Hepatocyte (in vitro differentiated cells): ENCODE measurements at places on chromosomes 5 and 9.

DNA sequence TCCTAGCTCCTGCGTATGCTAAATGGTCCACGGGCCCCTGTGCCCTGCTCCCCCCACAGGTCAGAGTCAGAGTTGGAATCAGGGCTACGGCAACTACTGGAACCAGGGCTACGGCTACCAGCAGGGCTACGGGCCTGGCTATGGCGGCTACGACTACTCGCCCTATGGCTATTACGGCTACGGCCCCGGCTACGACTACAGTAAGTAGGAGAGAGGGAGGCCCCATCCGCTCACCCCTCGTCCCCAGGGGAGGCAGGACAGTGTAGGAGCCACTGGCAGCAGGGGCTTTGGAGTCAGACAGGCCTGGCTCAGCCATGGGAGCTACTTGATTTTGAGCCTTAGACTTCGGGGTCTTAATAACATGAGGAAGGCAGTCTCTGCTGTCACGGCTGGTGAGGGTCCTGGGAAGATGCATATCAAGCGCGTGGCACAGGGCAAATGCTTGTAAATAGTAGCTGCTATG is 5.8 kb downstream of the HNRNPAB start:
- no peak for DNase-seq

- peak; percentile 38 for DNase-seq
Observed at GRCh38 chr9:82604947-82605656, 457.8 kb downstream of the RASEF start.

GRCh38 chr9:5631026-5631425 is 2.1 kb downstream of the RIC1 start:
- DNase-seq, result no peak

- no peak for DNase-seq
Observed at GRCh38 chr9:118578467-118578866, 790.8 kb downstream of the BRINP1 start.

DNA sequence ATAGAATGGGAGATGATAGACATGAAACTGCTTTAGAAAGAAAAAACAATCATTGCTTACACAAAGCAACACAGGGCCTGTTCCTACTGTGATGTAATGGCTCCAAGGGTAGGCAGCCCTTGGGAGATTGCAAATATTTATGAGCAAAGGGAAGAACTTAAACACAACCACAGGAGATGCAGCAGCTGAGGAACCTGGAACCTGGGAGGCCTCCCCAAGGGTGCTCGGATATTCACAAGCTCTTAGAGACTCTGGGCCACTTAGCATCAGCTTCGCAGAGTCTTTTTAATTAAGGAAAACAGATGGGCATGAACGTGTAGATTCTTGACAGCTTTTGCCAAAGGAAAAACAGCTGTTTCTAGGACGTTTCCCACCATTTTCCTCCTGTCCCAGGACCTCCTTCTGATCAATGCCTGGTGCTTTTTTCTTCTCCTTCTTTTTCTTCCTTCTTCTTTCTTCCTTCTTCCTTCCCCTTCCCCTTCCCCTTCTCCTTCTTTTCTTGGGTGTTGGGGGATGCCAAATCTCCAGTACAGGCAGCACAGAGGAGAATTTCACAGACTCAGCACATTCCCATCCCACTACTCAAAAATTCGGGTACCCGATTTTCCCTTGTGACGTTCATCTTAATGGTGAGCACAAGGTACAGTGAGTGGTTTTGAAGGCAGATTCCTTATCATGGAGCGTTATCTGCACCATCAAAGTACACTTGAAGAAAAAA is 28.1 kb upstream of the TCF7 start:
- DNase-seq, result no peak

GRCh38 chr9:38016375-38017135 is 52.5 kb downstream of the SHB start:
- no peak for DNase-seq

- DNase-seq, result no peak
Observed at GRCh38 chr5:96294884-96295202, 138.2 kb downstream of the PCSK1 start.

GRCh38 chr9:73753171-73753570 is 601.5 kb downstream of the ANXA1 start:
- DNase-seq, result no peak

DNA sequence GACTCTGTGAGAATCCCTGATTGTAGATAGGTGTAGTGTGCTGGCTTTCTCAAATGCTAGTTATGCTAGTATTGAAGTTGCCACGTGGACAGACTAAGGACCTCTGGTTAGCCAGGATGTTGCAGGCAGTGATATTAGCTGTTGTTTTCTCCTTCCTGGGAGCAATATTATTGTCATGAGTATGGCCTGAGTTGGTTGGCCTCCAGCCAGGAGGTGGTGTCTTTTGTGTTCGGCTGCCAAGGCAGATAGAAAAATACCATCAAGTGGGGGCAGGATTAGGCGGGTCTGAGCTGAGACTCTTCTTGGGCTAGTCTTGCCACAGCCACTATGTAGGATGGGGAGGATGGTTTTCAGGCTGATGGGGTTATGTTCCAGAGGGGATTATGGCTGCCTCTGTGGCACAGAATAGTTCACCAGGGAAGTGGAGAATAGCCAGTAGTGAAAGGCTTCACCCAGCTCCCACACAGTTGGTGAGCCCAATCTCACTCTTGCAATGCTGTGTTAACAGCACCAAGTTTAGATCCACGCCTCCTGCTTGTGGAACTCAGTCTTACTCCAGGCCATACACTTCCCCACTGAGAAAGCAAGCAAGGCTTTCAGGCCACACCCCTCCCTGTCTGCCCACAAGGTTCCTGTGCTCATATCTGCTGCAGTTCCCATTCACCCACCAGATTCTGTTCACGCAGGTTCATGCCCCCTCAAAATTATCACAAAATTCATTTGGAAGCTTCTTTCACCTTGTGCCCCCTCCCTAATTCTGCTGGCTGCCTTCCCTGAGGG is 31.2 kb downstream of the GHR start:
- no peak for DNase-seq

DNA sequence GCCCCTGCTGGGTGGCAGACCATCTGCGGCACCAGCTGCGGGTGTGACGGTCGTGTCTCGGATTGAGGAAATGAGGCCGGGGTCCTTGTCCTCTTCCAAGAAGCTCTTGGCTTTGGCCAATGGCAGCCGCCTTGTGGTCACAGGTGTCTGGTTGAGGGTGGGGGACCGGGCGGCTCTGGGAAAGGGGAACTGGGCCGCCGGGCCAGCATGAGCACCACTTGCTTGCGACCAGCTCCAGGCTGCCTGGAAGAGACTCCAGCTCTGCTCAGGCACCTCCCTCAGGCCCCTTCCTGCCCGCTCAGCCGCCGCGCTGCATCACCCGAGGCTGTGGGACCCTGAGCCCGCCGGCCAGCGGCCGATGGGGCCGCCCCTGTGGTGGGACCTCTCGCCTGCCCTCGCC is 59.7 kb downstream of the RXRA start:
- DNase-seq, result no peak

DNA sequence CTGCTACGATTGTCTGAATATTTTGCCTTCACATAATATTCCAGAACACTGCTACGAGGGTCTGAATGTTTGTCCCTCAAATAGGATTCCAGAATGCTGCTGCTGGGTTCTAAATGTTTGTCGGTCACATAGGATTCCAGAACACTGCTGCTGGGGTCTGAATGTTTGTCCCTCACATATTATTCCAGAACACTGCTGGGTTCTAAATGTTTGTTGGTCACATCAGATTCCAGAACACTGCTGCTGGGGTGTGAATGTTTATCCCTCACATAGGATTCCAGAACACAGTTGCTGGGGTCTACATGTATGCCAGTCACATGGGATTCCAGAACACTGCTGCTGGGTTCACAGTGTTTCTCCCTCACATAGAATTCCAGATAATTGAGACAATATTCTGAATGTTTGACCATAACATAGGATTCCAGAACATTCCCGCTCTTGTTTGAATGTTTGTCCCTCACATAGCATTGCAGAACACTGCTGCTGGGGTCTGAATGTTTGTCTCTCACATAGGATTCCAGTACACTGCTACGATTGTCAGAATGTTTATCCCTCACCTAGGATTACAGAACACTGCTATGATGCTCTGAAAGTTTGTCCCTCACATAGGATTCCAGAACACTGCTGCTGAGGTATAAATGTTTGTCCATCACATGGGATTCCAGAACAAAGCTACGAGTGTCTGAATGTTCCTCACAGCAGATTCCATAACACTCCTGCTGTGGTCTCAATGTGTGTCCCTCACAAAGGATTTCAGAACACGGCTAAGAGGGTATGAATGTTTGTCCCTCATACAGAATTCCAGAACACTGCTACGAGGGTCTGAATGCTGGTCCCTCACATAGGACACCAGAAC is 201.8 kb downstream of the FOXD4L6 start:
- DNase-seq, result no peak

DNA sequence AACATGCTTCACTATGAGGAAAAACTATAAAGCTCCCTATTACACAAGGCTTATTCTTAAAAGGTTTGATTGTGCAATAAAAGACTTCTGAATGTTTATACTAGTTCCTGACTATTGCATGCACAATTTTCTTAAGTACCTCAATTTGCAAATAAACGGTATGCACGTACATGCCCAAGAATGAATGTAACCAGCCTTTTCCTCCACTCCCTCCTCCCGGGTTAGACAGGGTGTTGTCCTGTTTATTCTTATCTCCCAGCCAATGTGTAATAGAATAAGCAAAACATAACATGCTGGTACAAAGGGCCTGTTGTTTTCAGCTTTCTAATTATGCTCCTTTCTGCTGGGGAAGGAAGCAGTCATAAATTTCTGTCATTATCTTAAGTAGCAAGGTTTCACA is 79.1 kb downstream of the AOPEP start:
- DNase-seq, result peak; percentile 66

- DNase-seq, result no peak
Observed at GRCh38 chr5:173538654-173539053, 77.8 kb downstream of the BOD1 start.

DNA sequence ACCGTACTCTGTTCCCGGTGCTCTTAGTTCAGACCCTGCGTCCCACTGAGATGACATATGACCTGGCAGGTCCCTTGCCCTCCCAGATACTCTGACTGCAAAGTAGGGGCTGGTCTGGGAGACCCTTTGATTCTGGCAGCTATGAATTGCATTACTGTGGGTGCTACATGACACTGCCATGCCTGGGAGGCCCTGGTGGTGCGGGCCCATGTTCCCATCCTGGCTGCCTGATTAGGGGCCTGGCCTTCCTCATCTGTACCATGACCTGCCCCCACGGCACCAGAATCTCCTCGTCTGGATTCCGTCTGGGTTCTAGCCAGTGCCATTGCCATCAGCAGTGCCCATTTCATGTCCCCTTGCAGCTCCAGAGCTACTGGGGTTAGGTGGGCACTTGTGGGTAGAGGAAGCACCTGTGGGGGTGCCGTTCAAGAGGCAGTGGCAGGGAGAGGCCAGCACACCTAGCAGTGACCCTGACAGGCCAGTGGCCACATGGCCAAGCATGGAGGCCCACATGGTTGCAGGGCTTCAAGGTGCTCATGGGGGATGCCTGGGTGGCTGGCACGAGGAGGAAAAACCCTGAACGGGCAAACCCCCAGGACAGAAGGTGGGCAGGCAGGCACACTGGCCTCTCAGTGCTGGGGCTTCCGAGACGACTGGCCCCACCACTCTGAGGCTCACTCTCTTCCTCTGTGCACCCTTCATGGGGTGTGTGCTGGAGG is 69.7 kb downstream of the PHF2 start:
- DNase-seq, result no peak

- DNase-seq, result no peak
Observed at GRCh38 chr5:89265511-89266179, 382.7 kb upstream of the MEF2C start.

DNA sequence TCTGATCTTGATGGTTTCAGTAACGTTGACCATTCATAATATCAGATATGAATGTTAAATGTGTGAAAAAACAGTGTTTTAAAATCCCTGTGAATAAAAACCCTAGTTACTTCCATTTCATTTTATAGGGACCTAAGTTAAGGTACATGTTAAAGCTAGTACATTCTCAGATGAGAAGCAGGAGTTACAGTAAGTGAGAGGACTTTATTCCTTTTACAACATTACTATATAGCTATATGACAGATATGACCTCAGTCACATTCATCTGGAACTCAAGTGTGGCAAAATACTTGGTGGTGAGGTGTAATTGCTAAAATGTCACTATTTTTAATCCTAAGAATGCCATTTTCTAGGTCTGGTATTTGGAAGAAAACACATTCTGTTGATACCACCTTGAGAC is 96.4 kb downstream of the OXCT1 start:
- DNase-seq, result no peak

GRCh38 chr5:149677731-149678130 is 52.4 kb upstream of the PPARGC1B start:
- DNase-seq, result no peak

- no peak for DNase-seq
Observed at GRCh38 chr9:121909111-121909510, 184.0 kb downstream of the TTLL11 start.

- no peak for DNase-seq
Observed at GRCh38 chr5:6333182-6333905, 45.0 kb downstream of the MED10 start.

- DNase-seq, result no peak
Observed at GRCh38 chr9:88184976-88185375, 46.7 kb upstream of the SPATA31C2 start.

GRCh38 chr5:66443462-66444130 is 152.6 kb upstream of the MAST4 start:
- DNase-seq, result no peak

DNA sequence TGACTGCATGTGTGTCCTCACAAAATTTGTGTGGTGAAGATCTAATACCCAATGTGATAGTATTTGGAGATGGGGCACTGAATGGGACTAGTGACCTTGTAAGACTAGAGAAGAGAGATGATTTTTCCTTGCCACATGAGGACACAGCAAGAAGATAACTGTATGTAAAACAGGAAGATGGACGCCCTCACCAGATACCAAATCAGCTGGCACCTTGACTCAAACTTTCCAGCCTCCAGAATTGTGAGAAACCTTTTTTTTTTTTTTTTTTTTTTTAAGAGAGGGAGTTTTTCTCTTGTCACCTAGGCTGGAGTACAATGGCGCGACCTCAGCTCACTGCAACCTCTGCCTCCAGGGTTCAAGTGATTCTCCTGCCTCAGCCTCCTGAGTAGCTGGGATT is 40.3 kb downstream of the UBTD2 start:
- no peak for DNase-seq

DNA sequence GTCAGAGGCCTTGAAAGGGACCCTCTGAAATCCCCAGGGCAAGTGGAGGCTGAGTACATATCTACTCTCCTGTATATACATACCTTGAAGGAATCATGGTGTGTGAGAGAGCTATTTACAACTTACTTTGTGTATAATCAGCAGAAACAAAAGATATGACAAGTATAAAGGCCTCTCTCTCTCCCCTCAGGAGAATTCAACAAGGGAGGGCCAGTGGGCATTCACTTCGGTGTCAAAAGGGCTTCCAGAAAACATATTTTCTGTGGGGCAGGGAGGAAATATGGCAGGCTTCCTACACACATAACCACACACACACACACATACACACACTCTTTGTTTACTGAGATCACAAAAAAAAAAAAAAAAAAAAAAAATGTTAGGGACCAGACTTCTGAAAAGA is 181.7 kb downstream of the BNC2 start:
- no peak for DNase-seq

DNA sequence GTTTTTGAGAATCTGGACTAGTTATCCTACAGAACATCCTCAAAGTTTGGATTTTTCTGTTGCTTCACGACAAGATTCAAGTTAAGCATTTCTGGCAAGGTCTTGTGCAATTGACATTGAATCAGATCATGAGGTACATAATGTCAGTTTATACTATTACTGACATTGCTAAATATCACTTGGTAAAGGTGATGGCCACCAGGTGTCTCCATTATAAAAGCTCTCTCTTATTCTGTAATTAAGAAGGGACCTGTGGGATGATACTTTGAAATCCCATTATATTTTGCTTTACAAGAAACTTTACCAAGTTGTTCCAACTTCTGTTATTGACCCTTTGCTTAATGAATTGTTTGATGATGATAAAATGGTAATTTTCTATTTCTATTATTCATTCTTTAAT is 131.0 kb upstream of the ASTN2 start:
- no peak for DNase-seq
